COR-L47 (cell line): ENCODE measurements at places on chromosomes 6 and 20.
A peak's percentile ranks its signal among the peaks of the same experiment; 100 is the strongest.

DNA sequence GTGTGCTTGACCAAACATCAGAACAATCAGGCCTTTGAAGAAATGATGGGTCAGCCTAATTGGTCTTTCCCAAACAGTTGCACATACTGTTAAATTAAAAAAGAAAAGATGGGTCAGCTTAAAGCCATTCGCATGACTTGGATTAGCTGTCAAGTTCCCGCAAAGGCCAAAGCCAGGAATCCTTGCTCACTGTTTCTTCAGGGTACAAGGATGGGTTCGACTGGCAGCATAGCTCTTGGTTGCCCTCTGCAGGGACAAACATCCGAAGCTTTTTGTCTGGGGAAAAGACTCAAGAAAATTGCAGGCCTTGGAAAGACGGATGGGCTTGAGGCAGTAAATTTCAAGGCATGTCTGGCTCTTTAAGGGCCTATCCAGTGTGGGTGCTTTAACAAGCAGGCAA is 168.0 kb downstream of the HDGFL1 start:
- peak; percentile 24 for DNase-seq

DNA sequence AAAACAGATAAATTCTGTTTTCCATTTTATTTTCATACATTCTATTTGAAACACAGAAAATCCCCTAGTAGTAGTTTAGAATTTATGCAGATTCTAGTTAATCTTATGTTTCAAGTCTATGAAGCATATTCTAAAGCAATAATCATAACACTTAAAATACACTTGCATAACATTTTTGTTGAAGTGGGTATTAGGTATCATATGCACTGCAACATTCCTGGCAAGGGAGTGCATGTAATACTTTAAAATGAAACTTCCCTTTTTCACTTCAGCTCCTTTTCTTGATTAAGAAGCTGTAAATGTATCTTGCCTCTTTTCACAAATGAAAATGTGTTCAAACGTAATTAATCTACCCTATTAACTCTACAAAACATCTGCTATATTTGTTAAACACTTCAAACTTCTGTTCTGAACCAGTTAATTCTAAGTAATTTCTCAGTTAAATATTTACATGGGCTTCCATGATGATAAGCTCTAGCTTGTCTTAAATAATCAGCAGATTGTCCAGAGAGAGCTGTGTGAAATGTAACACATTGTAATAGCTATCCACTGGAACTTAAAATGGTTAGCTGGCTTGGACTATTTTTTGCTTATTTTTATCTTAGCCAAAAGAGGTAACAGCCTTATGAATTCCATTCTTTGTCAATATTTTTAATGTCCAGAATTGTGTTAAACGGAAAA is 192.8 kb downstream of the COL19A1 start:
- DNase-seq, result no peak

DNA sequence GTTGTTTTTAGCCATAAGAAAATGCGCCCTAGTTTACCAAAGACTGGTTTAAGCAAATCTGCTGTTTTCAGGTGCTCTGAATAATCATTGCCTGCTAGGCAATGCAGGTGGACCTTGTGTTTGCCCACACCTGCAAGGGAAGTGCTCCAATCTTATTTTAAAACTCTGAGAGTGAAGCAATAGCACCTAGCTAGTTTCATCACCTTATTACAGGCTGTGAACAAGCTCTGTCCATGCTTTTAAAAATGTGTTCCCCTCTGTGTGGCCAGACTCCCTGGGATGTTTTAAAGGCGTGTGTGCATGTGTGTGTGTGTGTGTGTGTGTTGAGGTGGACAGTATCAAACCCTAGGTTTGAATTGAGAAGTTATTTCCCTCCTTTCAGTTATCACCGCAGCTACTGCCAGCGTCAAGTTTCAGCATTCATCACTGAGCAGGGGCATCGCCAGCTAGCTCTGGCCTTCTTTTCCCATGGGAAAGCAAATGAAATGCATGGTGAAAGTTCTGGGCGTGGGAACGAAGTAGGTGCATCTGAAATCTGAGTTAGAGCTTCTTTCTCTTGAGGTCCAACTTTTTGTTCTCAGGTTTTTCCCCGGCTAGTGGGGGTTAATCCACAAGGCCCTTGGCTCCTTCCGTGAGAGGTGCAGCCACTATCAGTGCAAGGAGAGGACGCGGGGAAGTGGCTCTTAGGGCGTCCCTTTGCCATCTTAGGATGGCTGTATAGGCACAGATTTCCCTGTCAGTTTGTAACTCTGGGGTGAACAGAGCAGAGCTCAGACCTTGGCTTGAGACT is 30.8 kb downstream of the DUSP22 start:
- DNase-seq, result no peak

GRCh38 chr20:37291724-37292126 is 2.3 kb downstream of the MANBAL start:
- DNase-seq, result no peak

- DNase-seq, result no peak
Observed at GRCh38 chr20:18003897-18004296, 35.1 kb downstream of the MGME1 start.

DNA sequence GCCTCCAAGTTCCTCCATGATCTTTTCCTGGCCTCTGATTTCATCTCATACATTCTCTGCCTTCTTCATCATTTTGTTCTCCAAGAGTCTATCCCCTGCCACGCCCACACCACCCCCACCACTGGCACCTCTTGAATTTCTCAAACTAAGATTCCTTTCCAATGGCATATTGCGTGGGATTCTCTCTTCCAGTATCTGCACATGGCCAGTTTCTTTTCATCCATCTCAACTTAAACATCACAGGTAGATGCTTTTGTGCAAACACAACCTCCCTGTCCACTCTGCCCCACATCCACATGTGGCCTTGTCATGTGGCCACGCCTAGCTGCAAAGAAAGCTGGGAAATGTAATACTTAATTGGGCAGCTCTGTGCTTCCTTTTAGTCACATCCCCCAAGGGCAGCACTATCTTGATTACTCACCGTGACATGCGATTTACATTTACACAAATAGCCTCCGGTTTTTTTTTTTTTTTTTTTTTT is 33.4 kb upstream of the ZMYND8 start:
- no peak for DNase-seq

- no peak for DNase-seq
Observed at GRCh38 chr6:52893803-52894202, 15.7 kb downstream of the GSTA3 start.

DNA sequence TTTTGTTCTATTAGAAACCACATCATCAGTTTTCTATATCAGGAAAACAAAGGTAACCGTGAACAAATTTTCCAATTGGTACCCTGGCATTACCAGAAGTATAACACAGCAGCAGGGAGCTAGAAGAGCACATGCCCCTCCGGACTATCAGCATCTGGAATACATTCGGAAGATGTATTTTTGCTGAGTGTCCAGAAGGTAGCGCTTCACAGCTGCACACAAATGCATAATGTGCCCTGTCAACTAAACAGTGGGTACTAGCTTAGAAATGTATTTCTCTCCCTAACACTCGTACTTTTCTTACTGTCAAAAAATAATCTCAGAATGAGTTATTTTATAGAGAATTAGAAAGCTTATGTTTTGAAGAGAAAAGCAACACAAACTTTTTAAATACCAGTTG is 77.6 kb downstream of the HUS1B start:
- DNase-seq, result no peak

DNA sequence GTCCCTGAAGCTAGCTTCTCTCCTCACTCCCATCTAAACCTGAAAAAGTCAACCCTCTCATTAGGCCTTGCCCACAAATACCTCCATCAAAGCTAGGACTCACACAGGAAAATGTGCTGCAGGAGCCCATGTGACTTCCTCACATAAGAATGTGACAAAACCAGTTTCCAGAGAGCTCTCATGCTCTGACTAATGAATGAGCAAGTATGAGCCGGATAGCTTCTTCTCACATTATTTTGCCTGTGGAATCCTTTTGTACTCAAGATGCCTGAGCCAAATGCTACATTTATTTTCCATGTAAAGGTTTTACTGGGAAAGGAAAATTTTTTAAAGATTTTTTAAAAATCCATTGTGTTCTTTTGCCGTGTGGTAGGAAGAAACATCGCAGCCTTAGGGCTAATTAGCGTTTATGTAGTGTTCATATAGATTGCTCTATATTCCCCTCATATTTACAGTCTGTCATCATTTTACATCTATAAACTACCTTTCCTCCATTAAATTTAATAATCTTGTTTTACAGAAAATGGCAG is 68.6 kb upstream of the CCN6 start:
- no peak for DNase-seq

DNA sequence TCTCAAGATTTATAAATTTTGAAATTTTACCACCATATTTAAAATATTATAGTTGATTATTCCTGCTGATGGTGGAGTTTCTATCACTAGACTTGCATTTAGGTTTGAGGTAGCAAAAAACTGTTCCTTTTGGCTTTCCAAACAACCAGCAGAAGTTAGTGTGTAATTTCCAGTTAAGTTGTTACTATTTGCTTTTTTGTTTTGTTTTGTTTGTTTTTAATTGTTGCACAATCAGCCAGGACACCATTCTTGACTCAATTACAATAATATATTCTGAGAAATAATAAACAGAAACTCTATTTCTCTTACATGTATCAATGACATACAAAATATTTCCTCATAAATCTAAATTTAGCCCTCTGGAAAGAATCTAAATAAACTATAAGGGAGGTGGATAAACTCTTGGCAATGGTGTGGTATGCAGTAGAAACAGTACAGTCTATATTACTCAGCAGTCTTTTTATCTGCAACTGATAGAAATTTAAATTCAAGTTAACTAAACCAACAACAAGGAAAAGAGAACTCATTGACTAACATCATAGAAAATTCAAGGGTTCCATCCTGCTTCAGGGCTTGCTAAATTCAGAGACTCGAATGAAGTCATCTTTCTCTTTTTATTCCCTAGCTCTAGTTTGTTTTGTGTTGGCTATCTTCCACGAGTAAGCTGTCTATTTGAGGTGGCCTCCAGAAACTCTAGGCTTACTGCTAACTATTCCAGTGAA is 19.4 kb upstream of the COL19A1 start:
- no peak for DNase-seq

DNA sequence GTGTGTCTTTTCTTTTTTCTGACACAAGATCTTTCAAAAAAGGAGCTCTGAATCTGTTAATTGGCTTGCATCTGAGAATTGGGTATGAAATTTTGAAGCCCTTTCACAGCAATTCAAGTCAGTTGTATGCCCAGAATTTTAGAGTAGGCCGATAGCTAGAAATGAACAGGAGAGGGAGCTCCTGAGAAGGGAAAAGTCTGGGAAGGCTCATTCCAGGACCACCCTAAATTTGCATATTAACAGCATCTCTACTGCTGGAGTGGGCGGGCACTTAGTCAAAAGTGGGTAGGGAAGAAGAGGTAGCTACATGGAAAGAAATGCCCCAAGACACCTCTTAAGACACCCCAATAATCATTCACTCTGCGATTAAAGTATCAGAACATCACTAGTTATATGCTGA is 928.3 kb downstream of the TBC1D32 start:
- no peak for DNase-seq

DNA sequence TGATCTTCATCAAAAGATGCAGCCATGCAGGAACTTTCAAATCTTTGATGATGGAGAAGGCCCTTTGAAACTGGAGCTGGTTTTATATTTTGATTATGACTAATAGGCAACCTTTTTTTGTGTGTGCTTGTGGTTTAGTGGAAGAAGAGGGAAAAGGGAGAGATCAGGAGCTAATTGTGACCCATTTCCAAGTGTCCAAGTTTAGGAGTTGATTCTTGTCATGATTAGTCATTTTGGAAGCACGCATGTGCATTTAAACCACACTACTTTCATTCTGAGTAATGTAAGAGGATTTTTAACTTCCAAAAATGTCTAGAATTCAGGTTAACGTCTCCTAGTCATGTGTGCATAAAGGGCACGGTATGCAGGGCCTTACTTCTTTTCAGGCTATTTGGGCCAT is 3.5 kb downstream of the FOXO3 start:
- no peak for DNase-seq

GRCh38 chr20:51705400-51705799 is 62.8 kb downstream of the ATP9A start:
- DNase-seq, result no peak

GRCh38 chr6:130967502-130968445 is 95.3 kb downstream of the EPB41L2 start:
- no peak for DNase-seq

DNA sequence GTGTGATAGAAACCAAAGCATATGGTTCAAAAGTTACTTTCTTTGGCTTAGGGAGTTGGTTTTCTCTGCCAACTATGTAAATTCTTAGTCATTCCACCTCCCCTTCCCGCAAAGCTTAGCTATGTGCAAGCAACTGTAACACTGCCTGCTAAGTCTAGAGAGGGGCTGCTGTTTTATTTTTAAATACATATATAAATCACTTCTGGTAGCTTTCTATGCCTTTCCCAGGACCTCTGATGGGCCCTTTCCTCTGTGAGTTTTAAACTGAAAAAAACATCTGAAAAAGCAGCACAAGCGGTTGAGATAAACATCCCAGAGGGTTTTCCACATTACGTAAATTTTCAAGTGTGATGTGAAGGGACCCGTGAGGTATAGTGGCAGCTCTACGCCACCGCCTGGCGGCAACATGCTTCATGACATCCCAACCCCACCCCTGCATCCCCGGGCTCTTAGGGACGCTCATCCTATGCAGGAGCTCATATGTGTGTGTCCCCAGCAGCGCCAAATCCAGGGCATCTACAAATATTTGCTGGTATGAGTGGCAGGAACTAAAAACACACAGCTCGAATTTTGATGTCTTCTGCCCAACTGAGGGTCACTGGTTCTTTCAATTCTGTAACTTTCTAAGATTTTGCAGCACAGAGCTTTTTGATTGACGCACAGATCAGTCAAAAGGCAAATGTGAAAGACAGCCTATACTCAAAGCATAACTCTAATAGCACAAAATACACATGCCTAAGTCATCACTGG is 12.7 kb downstream of the SAYSD1 start:
- DNase-seq, result no peak

- DNase-seq, result no peak
Observed at GRCh38 chr20:56964901-56965300, 301.5 kb downstream of the BMP7 start.

DNA sequence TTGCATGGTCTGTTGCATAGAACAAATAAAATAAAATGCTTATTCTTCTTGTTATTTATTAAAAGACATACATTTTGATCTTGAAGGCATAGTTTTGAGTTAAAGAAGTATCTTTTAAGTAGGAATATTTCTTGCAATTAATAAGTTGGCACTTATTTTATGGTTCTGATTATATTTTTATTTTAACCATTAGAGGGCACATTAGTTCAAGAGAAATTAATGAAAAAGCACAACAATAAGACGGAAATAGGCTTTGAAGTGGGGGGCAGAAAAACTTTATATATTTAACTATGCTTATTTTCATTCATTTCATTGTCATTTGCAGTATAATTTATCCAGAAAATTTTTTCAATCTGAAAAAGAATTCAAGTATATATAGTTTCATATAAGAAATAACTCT is 44.2 kb upstream of the MAP3K7 start:
- DNase-seq, result no peak

- DNase-seq, result peak; percentile 5
Observed at GRCh38 chr20:47950124-47950912, 165.0 kb upstream of the SULF2 start.

DNA sequence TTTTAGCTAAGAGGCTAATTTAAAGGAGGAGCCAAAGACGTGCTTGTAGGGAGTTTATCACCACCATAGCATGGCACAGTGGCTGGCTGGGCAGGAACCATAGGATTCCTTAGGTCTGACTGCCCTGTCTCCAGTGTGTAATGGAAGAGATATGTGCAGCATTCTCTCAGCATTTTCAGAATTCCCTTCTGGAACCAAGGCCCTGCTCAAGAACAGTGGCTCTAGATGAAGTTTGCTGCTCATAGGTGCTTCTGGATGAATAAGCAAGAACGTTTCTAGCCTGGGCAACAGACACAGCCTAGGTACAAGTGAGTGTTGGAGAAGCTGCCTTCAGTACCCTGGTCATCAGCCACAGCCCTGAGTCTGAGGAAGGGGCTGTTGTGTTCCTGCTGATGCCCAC is 69.1 kb downstream of the LCA5 start:
- no peak for DNase-seq

GRCh38 chr6:112253841-112254816 is at the start of gene LAMA4:
Gene LAMA4, minus strand, starts transcription at chr6:112254567. Its CDS starts 417 bp downstream, at chr6:112254150.
- no peak for DNase-seq
